Stimulated activated CD8-positive, alpha-beta memory T cell treated with anti-CD3 and anti-CD28 coated beads, Interleukin-4, amount 100 ng/mL, for 1 hour (primary cell): ENCODE measurements at places on chromosomes 7 and 10.

GRCh38 chr10:120514035-120514620, 57.1 kb downstream of the PLPP4 start:
- no peak for DNase-seq

DNA sequence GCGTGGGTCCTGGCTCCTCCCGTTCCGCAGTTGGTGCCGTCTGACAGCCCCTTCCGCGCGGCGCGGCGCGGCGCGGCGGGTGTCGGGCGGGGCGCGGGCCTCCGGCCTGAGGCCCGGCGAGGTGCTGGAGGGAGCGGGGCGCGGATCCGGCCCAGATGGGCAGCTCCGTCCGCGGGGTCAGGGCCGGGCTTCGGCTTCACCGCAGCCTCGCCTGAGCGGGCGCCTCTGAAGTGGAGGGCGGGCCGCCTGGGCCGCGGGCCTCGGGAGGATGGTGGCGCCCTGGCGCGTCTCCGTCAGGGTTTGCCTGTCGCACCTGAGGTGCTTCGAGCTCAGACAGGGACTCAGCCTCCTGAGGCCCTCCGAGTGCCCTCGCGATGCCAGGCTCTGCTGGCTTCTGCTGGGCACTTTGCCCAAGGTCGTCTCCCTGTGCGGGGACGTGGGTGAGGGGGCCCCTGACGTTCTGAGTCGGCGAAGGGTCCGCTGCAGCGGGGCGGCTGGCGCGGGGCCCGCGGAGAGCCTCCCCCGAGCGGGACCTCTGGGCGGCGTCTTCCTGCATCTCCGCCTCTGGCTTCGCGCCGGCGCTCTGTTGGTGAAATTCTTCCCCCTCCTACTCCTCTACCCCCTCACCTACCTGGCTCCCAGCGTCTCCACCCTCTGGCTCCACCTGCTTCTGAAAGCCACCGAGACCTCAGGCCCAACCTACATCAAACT, 473 bp downstream of the ADCK2 start:
- DNase-seq = no peak

DNA sequence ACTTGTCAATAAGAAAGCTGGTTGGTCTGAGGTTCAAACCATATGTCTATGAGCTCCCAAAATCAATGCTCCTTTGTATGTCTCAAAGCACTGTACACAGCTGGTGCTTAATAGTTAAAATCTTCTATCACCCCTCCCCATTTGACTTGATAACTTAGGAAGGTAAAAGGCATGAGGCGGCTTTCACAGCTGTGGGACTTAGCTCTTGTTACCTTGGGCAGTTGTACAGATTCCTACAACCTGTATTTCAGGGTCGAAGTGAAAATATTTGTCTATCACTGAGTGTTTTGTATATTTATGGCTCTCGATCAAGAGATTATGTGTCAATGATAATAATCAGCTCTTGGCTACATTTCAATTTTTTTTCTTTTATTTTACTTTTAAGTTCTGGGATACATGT, 992 bp upstream of the KIFBP start:
- no peak for DNase-seq

GRCh38 chr10:131532745-131533341, 221.3 kb upstream of the TCERG1L start:
- no peak for DNase-seq

DNA sequence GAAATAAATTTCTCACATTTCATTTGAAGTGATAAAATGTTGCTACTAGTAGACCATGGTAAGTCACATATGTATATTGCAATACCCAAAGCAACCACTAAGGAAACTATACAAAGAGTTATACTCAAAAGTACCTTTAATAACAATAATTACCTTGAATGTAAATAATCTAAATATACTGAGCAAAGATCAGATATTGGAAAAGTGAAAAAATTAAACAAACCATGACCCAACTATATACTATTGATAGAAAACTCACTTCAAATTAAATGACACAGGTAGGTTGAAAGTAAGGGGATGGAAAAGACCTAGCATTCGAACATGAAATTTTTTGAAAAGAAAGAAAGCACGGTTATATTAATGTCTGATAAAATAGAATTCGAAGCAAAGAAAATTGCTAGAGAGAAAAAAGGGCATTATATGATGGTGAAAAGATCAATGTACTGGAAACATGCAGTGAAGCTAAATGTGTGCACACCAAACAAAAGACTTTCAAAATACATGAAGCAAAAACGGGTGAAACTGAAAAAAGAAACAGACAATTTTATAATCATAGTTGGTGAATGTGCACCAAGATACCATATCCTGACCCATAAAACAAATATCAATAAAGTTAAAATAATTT, 29.1 kb downstream of the TFPI2 start:
- no peak for DNase-seq

DNA sequence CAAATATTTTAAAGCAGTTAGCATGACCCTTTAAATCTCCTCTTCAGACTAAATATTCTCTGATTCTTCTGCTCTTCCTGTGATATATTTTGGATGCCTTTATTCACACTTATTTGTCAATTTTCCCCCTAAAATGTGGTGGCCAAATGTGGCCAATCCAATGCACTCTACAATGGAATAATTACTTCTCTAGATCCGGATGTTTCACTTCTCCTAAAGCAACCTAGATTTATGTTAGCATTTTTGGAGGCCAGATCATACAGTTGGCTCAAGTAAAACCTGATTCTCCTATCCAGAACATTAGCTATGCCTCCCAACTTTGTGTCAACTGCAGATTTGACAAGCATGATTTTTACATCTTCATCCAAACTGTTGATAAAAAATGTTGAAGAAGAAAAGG, 153.7 kb downstream of the CREB5 start:
- no peak for DNase-seq

GRCh38 chr10:48627984-48628609, 23.2 kb upstream of the ARHGAP22 start:
- no peak for DNase-seq

GRCh38 chr7:43108255-43109011, 4.0 kb upstream of the HECW1 start:
- DNase-seq = no peak

GRCh38 chr7:23020742-23021401, 6.9 kb upstream of the HYCC1 start:
- no peak for DNase-seq

DNA sequence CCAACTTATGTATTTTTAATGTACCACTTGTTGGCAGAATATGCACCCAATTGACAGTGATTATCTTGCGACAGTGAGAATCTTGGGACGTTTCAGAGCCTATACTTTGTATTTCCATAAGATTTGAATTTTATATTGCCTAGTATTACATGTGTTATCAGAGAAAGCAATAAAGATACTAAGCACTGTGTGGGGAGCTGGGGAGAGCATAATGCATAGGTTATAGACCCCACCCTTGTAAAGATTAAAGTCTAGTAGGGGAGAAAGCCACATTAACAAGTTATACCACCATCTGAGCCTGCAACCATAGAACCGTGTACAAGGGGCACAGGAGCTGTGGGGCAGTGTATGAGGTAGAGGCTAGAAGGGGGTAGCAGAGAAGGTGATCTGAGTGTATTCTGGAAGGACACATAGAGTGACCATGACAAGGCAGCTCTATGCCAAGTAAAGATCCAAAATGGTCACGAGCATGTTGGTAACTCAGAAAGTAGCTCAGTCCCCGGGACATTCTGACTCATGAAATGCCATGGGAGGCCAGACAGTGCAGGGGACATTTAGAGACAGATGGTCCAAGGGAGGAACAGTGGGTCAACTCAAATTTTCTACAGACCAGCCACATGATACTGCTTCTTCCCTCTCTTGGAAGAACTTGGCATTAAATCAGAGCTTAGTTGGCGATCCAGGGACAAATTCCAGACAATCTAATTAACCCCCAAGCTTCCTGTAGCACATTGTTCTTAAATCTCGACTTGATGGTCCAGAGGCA, 84.5 kb downstream of the ADRA2A start:
- no peak for DNase-seq

DNA sequence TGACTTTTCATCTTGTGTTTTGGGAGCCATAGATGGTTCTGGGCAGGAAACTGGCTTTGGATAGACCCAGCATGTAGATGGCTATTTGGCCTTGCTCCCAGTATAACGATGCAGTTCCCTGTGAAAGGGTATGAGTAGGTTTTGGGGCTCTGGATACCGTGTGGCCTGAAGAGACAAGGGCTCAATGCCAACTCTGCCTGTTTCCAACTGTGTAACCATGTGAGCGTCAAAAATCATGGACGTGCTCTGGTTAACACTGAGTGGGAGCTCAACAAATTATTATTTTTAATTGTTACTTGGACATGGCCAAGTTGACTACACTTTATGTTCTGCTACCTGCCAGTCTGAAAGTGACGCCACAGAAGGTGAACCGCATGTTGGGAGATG, 41.8 kb downstream of the EGFR start:
- no peak for DNase-seq

DNA sequence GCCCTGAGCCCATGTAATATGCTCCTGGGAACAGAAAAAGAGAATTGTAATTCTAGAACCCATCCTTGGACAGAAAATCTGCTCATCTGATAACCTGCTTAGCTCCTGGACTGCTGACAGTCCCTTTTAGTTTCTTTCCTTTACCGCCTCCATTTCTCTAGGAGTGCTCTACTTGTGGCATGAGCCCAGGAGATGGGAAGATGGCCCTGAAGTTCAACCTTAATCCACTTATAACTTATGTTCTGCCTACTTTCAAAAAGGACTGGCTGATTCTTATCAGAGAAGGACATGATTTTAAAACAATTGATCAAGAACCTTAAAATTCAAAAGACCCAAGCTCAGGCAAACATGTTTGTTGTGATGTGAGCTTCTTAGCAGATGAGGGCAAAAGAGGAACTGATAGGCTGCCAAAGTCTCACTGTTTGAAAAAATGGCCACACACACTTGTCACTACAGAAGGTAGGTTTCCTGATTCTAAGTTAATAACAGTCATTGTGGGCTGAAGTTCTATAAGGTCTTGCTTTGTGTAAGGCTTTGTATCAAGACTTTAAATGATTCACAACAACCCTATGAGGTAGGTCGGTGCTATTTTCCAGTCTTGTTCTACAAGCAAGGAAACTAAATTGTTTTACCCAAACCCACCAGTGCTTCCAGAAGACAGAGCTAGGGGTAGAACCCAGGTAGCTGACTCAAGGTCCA, 94.3 kb upstream of the AFAP1L2 start:
- no peak for DNase-seq

GRCh38 chr7:24279512-24279911, 4.5 kb upstream of the NPY start:
- no peak for DNase-seq

DNA sequence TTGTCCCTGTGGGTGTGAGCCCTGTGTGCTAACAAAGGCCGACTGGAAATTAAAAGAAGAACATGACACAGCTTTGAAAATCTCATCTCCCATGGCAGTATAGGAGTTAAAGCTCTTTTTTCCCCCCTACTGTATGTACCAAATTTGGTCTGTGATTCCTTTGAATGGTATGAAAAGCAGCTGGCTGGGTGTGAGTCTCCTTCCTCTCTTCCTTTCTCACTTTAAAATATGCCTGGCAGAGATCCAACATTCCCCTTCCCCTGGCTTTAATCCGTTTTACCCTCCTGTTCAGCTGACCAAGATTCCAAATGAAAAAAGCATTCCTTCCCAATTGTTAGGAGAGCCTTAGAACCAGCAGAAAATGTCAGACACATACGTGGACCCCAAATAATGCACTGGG, 225.0 kb upstream of the CELF2 start:
- no peak for DNase-seq

- no peak for DNase-seq
These were observed 224.8 kb downstream of the MTERF1 start for GRCh38 chr7:91655656-91656055.

DNA sequence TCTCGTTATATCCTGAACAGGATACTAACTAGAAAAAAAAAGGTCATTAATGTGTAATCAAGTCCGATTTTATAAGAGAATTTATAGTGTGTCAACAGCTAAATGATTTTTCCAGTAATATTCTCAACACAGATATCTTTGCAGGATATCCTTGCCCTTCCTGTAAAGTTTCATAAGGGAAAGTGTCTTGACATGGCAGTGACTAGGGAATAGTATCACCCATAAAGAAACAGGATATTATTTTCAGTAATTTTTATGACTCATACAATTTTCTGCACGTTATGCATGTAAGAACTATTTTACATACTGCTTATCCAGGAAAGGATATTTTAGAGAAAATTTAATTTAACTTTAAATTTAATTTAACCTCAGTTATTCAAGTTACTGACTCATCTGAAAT, 19.5 kb upstream of the PNLIP start:
- no peak for DNase-seq

DNA sequence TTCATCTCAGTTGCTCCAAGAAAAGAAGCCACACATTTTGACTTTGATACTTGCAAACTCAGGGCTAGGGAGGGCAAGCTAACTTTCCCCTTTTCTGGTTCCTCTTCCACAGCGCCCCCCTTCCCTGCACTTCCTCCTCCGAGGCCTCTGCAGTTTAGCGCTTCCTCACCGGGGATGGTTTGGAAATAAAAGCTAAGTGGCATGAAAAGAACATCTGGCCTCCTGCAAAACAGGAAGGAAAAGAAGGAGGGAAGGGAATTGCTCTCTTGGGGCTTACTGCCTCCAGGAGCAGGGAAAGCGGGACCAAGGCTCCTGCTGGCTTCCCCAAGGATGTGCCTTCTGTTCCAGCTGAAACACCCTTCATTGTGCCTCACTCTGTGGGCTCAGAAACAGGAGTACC, 42.3 kb downstream of the PRKCQ start:
- DNase-seq = no peak

GRCh38 chr7:158186864-158187693, 400.5 kb downstream of the PTPRN2 start:
- DNase-seq = no peak

GRCh38 chr7:116653646-116654045, 18.4 kb upstream of the MET start:
- DNase-seq = no peak

DNA sequence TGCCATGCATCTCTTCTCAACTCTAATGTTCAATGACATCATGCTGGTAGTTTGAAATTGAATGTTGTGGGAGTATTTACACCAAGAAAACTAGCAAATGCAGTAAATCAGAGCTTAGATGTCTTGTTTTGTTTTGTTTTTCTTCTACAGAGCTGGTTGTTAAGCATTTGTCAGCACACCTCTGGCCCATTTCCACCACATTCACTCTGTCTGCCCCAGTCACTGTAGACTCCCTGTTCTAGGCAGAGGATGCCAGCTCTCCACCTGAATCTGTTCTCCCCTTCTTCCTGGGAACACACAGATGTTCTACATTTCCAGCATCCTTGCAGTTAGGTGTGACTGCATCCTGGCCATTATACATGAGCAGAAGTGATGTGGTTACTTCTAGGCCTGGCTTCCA, 4.1 kb upstream of the ARHGAP22 start:
- DNase-seq = no peak

- no peak for DNase-seq
These were observed 33.6 kb upstream of the UTF1 start for GRCh38 chr10:133196221-133196915.

GRCh38 chr10:28915989-28916588, 238.8 kb downstream of the BAMBI start:
- no peak for DNase-seq

GRCh38 chr10:125979976-125980375, 83.6 kb downstream of the FANK1 start:
- no peak for DNase-seq

DNA sequence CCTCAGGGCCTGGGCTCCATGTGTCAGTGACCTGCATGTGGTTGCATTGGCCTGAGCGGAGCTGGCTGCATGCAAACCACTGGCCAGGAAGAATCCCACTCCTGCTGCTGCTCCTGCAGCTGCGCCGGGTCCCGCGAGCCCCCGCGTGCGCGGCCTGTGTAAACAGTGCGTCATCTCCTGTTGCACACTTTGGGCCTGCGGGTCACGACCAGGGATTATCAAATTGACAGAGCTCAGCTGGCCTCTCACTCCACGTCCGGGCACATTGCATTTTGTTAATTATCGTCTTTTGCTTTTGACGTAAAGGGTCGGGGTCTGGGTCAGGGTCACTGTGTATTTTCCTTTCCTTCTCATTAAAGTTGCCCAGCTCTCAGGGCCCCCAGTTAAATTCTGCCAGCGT, 132.6 kb downstream of the RGS10 start:
- DNase-seq = no peak
